SK-N-MC (cell line): ENCODE measurements at places on chromosomes 12 and 14.
A peak's percentile ranks its signal among the peaks of the same experiment; 100 is the strongest.

DNA sequence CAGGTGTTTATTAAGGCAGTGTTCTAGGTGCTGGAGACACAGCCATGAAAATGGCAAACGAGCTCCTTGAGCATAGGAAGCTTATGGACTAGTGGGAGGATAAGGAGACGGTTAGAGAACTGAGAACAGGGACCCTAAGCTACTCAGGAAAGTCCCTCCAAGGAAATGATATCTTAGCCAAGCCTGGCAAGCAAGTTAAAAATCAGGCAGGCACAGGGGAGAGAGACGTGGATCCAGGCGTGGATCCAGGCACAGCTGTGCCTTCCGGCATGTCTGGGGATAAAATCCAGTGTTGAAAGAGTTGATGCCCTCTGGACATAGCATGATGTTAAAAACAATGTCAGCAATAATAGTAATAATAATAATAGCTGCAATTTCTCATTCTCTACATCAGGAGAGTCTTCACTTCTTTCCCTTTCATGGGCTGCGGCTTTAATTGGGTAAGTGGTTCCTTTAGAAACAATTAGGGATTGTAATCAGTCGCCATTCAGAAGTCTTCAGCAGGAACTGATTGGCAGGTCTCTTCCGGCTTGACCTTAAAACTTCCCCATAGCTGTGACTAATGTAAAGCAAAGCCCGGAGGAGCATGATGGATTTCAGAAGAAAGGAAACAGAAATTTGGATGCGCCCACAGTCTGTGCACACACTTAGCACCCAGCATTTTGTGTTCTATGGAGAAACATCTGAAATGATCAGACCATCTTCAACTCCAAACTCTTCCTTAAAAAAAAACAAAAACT, 230.2 kb downstream of the SLC41A2 start:
- DNase-seq: no peak

GRCh38 chr12:122079532-122080081, 1.1 kb downstream of the MLXIP start:
- no peak for DNase-seq

DNA sequence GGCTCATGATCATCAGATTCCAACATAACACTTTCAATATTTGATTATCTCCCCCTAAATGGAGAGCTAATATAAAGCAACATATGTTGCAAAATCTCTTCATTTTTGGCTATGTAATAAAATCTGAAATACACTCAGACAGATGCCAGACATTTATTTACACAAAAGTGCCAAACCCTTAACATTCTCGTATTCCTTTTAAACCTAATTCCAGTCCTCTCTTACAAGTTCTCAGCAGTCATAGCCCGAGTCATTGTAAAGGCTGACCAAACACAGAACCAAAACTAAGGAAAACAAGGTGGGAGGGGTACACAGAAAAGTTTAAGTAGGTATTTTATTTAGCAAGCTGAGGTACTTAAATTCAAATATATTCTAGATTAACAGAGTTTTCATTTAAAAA, 81.4 kb downstream of the LRP6 start:
- no peak for DNase-seq

GRCh38 chr12:10408842-10409241, 715 bp downstream of the KLRC4 start:
- DNase-seq: no peak

DNA sequence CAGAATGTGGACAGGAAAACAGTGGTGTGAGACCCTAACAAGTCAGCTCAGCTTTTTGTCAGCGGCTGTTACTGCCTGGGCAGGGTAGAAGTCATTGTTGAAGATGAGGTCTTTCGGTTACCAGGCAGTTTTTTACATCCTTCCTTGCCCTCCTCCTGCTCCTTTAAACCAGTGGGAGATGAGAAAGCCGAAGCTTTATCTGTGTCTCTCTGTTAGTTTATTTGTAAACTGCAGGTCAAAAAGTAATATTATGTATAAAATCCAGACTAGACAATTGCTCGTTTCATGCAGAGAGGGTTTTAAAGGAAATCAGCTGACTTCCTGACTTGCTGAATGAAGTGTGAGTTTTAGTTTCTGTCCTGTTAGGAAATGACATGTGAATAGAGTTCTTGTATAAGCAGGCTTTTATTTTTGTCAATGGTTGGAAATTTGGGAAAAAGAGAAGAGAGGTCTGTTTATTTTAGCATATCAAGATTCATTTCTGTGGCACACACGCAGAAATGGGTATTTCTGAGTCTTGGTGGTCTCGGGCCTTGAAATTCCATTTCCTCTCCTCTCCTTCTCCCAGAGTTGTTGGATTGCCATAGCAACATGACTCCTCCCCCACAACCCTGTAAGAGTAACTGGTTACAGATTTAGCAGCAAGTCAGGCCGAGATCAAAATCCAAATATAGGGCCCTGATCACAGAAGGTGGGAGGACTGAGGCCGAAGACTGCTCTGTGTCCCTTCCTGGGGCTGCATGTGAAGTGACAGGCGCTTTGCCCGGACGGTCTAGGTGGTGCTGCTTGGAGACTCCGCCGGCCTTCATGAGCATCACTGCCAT, 60.8 kb downstream of the SAMD4A start:
- DNase-seq: peak; percentile 20
